ENCODE measurements at places on chromosomes 11 and 22.

DNA sequence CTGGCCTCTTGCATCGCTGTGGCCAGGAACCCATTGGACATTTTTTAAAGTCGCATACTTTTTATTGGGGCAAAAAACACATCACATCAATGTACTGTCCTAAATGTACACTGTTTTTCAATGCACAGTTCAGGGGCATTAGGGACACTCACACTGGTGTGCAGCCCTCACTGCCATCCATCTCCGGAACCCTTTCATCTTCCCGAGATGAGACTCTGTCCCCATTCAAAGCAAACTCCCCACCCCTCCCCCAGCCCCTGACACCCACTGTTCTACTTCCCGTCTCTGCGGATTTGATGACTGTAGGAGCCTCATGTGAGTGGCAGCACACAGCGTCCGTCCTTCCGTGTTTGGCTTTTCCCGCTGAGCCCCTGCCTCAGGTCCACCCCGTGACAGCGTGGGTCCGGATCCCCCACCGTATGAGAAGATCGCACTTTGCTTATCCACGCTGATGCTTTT, 41.8 kb upstream of the TH start:
- no peak for DNase-seq

DNA sequence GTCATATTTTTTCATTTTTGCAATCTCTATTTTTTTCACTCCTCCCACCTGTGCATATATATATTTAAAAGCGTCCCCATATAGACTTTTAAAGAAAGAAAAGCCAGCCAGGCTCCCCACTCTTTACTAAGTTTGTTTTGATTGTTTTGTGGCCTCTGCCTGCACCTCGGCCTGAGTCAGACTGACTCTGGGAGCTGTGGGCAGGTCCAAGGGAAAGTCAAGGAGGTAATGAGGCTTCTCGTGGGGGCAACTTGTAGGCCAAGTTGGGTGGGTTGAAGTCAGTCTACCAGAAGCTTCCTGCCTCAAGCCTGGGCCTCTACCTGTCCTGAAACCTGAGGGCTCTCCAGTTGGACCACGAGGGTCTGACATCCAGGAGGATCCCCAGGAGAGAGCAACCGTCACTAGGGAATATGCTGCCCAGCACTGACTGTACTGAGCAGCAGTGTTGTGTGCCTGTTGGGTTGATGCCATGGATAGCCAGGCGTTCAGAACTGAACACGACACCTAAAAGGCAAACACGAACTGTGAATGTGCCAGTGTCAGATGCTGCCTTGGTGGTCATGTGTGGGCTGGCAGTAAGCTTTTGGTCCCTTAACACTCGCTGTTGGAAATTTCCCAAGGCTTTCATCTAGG, 58.8 kb downstream of the BMAL1 start:
- no peak for DNase-seq

- DNase-seq: no peak
Measured at GRCh38 chr22:39173050-39173706, 20.7 kb upstream of the CBX7 start.

DNA sequence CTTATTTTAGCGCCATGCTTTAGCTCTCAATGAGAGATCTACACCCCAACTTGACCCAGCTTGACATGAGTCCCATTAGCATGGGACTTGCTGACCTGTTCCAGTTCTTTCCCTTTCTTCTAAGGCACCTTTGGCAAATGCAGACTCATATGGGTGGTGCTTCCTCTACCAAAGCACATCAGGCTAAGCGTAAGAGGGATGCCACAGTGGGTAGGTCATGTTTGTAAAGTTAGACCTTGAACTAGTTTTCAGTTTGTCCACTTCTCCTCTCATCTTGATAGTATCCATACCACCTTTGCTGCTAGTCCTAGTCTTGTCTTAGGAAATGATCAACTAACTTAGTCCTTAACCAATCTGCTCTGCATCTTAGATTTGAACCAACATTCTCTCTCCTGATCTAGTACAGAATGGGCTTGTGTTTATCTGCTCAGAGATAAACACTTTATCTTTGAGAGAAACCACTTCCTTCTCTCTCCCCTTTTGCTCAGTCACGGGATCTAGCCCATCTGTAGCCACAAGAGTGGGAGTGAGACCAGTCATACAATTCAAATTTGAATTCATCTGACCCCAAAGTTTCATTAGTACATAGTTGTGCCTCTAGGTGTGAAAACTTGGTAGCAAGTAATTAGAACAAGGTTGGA, 72.1 kb upstream of the CD44 start:
- DNase-seq: no peak

GRCh38 chr22:40044870-40045834, 50.4 kb downstream of the FAM83F start:
- peak; percentile 45 for DNase-seq

- DNase-seq: no peak
Measured at GRCh38 chr11:120198787-120199469, 11.9 kb upstream of the OAF start.

DNA sequence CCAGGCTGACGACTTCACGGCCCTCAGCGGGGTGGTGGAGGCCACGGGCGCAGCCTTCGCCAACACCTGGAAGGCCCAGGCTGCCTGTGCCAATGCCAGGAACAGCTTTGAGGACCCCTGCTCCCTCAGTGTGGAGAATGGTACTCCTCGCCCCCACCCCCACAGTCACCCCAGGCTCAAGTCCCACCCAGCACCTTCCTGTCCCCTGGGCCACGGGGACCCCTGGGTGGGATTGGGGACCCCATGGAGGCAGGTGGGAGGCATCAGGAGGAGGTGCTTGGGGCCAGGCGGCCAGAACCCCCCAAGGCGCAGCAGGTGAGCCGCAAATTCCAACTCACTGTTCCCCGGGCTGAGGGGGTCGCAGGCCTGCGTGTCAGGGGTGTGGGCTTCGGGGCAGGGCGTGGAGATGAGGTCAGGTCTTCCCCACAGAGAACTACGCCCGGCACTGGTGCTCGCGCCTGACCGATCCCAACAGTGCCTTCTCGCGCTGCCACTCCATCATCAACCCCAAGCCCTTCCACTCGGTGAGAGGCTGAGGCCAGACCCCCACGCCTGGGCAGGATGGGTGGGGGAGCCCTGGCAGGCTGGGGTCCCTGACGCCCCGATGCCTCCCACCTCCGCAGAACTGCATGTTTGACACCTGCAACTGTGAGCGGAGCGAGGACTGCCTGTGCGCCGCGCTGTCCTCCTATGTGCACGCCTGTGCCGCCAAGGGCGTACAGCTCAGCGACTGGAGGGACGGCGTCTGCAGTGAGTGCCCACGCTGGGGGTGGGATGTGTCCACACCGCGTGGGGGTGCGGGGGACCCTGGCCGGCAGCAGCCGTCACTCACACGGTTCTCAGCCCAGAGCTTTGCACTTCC, 9.4 kb downstream of the MUC5B start:
- DNase-seq: no peak

GRCh38 chr11:27551127-27551526, 44.6 kb upstream of the LIN7C start:
- DNase-seq: no peak

DNA sequence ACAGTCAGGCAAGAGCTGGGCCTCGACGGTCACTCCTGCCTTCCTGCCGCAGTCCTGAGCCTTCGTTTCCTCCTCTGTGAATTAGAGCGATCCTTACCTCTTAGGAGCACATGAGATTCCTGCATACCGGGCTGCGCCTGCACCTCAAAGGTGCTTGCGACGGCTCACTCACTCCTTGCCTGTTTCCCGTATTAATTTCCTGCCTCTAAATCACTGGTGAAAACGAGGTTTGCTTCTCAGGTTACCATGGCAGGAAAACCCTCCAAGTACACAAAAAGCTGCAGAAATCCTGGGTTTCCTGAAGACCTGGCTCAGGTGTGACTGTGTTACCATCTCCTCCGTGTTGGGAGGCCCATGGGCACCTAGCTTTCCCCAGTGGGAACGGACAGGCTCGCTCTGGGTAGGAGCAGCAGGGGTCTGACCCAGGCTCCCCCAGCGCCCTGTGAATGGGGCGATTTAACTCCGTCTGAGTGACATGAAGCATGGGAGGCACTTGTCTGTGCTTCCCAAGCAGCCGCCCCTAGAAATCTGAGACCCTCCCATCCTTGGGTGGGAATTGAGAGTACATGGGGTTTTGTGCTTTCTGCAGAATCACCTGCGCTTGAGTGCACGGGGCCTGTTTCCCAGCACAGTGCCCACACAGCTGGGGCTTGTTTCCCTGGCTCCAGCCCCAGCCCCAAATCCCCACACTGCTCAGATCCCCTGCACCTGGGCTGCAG, 64.8 kb downstream of the PHF21B start:
- DNase-seq: no peak

DNA sequence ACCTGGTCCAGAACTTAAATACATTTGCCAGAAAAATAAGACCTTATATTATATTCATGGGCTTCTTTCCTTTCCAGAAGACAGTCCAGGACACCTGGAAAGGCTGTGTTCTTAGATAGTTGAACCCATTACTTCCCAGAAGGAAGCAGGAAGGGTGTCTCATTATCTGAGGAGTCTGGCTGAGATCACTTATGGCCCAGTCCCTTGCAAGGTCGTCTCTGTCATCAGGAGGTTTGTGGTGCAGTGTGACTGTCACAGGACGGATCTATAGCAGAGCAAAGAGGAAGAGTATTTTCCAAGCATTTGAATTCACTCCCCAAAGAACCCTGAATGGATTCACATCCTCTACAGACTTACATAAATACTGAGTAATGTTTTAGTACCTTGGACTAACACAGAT, 270.7 kb upstream of the MTNR1B start:
- DNase-seq: no peak

DNA sequence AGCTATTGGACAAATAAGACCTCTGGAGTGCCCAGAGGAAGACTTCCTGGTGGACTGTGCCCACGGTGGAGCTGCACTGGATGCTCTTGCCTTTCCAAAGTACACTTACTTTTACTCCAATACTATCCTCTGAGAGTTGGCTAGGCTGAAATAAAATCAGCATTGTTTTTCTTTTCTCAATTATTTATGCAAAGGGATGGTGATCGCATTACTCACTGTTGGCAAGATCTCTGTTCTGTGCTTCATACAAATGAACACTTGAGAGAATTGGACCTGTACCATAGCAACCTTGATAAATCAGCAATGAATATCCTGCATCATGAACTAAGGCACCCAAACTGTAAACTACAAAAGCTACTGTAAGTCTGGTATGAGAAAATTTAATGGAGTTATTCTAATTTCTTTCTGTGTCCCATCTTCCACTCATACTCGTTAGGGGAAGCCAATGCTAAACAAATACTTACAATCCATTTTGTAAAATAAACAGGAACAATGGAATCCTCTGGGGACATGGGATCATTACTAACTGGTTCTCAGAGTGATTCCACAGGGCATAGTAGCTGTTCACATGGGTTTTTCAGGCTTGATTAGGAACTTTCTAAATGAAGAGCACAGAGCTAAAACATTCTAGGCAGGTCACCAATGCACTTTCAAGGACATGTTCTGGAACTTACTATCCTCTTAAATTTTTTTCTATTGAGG, 26.3 kb downstream of the NLRP14 start:
- DNase-seq: no peak

- no peak for DNase-seq
Measured at GRCh38 chr11:64918017-64918416, 1.0 kb upstream of the ATG2A start.

- no peak for DNase-seq
Measured at GRCh38 chr11:131980199-131980598, 609.8 kb downstream of the NTM start.

- no peak for DNase-seq
Measured at GRCh38 chr11:34204396-34205279, 99.2 kb downstream of the NAT10 start.

All from activated CD4-positive, alpha-beta T cell treated with anti-CD3 and anti-CD28 coated beads, Interleukin-2, amount 50 U/mL, for 24 hours (primary cell).